D341Med (cell line): ENCODE measurements at places on chromosomes 2 and 18.

GRCh38 chr18:23887035-23887434 lies 127.5 kb upstream of the TTC39C start:
- no peak for DNase-seq

GRCh38 chr2:15788455-15788829 lies 151.9 kb upstream of the MYCN start:
- DNase-seq, result no peak

- no peak for DNase-seq
These were observed 264.5 kb downstream of the BCL2 start for GRCh38 chr18:63054901-63055584.

DNA sequence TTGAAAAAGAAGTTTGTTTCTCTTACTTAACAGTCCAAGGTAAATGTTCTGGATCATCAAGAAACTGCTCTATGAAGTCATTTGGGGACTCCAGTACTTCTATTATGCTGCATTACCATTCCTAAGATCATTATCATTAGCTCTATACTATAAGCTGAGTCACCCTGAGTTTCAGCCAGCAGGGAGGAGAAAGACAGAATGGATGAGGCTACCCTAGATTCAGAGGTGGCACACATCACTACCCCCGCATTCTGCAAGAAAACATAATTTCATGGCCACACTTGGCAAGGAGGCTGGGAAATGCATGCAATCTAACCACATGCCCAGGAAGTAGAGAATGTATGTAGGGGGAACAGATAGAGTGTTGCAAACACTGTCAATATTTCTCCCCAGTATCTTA lies 16.6 kb upstream of the LNPK start:
- no peak for DNase-seq

GRCh38 chr2:203799908-203800307 lies 67.7 kb upstream of the CTLA4 start:
- DNase-seq, result no peak

DNA sequence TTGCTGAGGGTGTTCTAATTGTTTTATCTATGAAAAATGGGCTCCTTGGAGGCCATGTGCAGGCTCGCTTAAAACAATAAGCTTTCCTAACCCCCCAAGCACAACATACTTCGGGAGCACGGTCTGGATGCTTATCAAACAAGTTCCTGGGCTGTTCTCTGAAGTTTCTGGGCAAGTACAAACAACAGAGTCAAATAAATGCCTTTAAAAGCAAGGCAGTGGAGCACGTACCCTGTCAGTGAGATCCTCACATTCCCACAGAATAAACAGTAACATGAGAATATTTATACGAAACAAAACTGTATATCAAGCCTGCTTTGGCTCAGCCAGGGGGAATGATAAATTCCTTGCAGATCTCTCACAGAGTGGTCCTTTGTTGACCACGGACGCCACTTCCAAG lies 44.8 kb downstream of the FTCDNL1 start:
- DNase-seq, result no peak

DNA sequence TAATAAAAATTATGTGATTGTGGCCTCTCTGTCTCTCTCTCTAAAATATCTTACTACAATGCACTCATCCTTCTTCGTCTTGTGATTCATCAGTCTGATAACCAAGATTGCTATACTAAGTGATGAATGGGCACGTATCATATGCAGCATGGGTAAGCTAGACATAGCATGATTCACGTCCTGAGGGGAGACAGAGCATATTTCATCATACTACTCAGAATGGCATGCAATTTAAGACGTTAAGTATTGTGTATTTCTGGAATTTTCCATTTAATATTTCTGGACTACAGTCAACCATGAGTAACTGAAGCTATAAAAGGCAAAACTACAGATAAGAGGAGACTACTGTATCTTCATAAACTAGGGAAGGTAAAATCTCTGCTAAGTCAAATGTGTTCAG lies 97.0 kb upstream of the CD226 start:
- DNase-seq, result no peak
